ENCODE measurements at places on chromosomes 1 and 21.

GRCh38 chr1:52727114-52727586, 897 bp downstream of the ZYG11B start:
- DNase-seq: peak; percentile 31

DNA sequence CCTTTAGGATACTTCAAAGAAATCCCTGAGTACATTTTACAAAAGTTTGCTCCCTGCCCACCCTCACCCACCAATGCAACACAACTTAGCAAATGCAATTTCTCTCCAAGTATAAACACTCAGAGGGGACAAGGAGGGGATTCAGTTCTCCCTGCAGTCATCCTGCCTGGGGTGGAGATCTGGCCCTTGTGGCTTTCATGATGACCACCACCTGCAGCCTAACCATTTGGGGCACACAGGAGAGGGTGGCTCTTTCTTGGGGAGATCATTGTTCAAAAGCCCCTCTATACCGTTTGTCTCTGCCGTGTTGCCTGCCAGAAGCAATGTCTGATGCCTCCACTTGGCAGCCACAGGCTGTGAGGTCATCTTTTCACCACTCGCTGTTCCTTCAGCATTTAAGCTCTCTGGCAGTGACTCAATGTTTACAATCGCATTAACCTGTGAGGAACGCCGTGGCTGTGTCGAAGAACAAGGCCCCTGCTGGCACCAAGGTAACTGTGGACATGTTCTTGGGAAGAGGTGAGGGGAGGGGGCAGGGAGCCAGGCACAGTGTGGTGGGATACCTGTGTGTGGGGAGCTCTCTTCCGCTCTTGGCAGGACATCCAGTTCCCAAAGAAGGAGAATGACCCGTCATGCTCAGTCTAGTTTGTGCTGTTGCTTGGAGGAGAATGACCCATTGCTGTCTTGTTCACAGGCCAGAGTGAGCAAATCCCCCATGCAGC, 103.9 kb upstream of the DUSP10 start:
- peak; percentile 9 for DNase-seq

DNA sequence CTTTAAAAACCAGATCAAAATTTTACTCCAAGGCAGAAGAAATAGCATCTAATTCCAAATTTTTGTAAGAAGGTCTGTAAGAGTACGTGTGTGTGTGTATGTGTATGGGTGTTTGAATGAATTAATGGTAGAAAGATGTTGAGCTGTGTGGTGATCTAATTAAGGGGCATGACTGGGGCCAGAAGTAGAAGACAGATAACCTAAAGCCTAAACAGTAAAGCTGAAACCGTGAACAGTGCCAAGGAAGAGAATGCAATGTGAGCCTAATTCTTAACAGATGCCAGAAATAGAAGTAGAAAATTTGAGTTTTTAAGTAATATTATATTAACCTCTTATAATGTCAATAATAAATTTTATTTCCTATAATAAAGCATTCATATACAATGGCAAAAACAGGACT, 38.2 kb downstream of the BRINP3 start:
- DNase-seq: no peak

GRCh38 chr1:107434361-107434693, 293.5 kb downstream of the NTNG1 start:
- DNase-seq: peak; percentile 8
